Hematopoietic multipotent progenitor cell treated with erythropoietin and hydrocortisone succinate and interleukin-3 and kit ligand, for 17 days (in vitro differentiated cells): ENCODE measurements at places on chromosomes 6 and 20.
A peak's percentile ranks its signal among the peaks of the same experiment; 100 is the strongest.

GRCh38 chr20:49751397-49751736, 37.7 kb upstream of the B4GALT5 start:
- DNase-seq: no peak

- no peak for DNase-seq
These were observed 287.0 kb upstream of the MARCKS start for GRCh38 chr6:113570161-113570560.

DNA sequence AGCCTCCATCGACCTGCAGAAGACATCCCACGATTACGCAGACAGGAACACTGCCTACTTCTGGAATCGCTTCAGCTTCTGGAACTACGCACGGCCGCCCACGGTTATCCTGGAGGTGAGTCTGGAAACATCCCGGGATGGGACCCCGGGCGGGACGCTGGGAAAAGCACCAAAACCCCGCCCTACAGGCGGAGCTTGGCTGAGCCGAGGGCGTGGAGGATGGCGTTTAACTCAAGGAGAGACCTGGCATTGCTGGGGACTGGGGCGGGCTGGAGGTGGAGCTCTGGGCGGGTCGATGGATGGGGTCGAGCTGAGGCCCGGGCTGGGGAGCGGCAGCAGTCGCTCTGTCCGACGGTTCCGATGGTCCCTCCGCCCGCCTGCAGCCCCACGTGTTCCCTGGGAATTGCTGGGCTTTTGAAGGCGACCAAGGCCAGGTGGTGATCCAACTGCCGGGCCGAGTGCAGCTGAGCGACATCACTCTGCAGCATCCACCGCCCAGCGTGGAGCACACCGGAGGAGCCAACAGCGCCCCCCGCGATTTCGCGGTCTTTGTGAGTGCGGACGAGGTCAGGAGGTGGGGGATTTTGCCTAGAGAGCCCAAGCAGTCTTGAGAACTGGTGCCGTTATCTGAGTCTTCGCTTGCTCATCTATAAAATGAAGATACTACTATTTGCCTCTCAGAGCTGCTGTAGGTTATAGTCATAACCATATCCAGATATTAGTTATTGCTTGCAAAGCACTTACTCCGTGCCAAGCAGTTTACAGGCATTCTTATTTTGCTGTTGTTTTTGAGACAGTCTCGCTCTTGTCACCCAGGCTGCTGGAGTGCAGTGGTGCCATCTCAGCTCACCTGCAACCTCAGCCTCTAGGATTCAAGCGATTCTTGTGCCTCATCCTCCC, 3.8 kb downstream of the SPAG4 start:
- peak; percentile 48 for DNase-seq

DNA sequence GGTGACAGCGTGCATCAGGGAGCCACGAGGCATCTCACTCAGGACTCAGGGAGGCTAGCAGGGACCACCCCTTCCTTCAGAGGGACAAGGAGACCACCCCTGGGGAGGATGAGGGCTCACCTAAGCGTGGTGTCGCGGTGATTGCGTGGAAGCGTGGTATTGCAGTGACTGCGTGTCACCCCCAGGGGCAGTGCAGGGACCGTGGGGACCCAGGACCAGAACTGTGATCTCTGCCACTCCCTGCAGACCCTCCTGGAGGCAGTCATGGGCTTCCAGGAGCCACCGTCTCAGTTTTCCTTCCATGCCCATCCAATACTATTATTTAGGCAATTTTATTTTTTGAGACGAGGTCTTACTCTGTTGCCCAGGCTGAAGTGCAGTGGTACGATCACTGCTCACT, 147.1 kb downstream of the TAF4 start:
- no peak for DNase-seq

DNA sequence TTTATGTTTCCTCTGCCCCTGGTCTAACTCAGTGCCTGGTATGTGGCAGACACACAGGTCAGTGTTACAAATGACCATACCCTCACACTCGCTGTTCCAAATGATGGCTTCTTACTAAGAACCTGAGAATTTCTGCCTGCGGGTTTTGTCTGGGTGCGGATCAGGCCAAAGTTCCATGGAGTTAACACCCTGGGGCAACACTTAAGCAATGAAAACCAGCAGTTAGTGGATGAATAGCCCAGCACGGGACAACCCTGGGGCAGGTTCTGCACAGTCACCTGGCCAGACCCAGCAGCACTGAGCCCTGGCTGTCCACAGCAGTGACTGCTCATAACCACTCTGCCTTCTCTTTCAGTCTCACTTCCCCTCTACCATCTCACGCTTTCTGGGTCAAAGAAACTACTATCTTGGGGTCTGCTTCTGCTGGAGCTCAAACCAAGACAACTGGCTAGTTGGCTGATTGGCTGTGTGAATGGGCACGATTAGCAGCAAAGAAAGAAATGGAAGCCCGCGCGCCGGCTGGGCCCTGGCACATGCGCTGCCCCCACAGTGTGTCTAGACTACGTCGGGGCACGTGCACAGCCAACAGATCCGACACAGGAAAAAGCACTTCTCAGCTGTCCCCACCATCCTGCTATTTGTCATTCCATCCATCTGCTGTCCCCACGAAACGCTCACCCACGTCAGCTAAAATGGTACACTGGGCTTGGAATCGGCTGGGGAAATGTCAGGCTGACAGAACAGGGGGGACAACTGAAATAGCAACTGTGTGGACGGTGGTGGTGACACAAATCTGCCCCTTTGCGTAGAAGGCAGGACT, 36.6 kb downstream of the MGME1 start:
- no peak for DNase-seq

- no peak for DNase-seq
These were observed 188.9 kb downstream of the TTLL2 start for GRCh38 chr6:167513778-167514177.

DNA sequence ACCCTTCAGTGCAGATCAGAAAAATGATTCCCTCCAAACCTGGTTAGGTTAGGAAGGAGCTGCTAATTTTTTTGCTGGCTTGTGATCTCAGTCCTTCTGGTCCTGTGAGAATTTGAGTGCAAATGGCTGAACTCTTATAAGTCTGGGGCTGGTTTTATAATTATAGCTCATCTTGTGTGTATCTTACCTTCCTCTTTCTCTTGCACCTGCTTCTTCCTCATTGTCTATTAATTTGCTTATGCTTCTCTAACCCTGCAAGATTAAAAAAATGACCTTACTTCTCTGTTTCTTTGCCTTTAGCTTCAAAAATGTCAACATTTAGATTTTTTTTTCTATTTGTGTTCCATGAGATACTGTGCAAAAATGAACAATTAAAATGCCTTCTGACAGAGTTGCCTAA, 576.2 kb downstream of the DHX35 start:
- DNase-seq: no peak

GRCh38 chr6:135897087-135897486, 45.6 kb downstream of the PDE7B start:
- no peak for DNase-seq

GRCh38 chr6:135423649-135424128, 73.9 kb downstream of the AHI1 start:
- peak; percentile 49 for DNase-seq

GRCh38 chr6:115612216-115612615, 448.5 kb downstream of the FRK start:
- DNase-seq: no peak

- DNase-seq: no peak
These were observed 184.6 kb downstream of the ID4 start for GRCh38 chr6:20021795-20022194.

- no peak for DNase-seq
These were observed 54.5 kb upstream of the ARMC2 start for GRCh38 chr6:108793516-108794251.

- no peak for DNase-seq
These were observed 784.2 kb downstream of the KIF16B start for GRCh38 chr20:15789079-15789478.

DNA sequence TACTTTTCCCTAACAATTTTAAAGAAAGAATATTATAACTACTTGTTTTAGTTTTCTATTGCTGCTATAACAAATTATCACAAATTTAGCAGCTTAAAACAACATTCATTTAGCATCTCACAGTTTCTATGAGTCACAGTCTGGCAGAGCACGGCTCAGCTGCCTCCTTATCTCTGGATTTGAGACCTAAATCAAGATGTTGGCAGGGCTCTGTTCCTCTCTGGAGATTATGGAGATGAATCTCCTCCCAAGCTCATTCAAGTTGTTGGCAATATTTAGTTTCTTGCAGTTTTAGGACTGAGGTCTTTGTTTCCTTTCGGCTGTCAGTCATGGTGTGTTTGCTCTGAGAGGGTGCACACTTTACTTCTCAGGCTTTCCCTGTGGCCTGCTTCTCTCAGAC, 1065.8 kb upstream of the EYS start:
- no peak for DNase-seq

DNA sequence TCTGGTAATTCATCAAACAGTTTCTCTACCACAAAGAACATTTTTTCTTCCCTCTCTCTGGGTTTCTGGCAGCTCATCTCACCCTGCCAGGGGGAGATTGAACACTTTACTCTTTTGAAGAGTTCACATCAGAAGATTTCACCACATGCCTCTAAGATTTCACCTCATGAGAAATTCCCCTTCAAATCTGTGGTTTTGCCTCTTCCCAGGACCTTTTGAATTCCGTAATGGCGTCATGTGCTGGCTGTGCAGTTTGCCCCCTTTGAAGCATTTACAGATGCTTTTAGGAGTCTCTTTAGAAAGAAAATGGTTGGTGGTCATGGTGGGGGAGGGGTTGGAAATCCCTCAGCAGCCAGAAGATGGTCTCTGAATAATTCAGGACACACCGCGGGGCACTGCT, 486.1 kb downstream of the QKI start:
- no peak for DNase-seq

GRCh38 chr6:146345598-146345997, 198.0 kb upstream of the RAB32 start:
- DNase-seq: no peak

- DNase-seq: no peak
These were observed 11.2 kb downstream of the VEGFA start for GRCh38 chr6:43780941-43781928.

DNA sequence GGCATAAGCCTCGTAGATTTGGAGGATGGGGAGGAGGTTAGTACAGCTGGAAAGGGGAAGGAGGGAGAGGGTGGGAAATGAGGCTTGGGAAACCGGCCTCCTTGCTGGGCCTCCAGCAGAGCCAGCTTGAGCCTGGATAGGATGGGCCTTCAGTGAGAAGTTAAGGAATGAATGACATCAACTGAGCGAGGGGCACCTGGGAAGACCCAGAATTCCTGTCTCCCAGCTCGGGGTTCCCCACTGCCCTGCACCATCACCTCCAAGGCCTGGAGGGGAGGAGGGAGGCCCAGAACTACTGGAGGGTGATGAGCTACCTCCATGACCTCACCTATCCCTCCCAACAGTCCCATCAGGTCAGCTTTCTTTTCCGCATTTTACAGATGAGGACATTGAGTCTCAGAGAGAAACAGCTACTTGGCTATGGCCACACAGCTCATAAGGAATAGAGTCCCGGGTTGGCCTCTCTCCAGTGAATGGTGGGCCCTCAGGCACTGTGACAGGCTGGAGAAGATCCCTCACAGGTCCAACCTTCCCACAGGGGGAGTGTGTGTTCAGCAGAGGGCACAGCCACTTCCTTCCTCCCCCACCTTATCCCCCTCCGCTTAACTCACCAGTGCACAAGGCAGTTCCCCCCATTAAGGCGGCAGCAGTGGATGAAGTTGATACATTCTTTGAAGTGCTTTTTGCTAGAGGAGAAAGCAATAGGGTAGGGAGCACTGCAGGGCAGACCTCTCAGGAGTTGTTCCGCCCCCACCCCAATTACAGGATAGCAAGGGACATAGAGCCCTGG, 6.8 kb downstream of the DUSP15 start:
- DNase-seq: no peak

GRCh38 chr20:19945732-19946670, 71.2 kb upstream of the NAA20 start:
- no peak for DNase-seq

GRCh38 chr6:34922177-34922663, 33.2 kb downstream of the ANKS1A start:
- DNase-seq: no peak

GRCh38 chr6:11324453-11325015, 92.1 kb upstream of the NEDD9 start:
- no peak for DNase-seq

DNA sequence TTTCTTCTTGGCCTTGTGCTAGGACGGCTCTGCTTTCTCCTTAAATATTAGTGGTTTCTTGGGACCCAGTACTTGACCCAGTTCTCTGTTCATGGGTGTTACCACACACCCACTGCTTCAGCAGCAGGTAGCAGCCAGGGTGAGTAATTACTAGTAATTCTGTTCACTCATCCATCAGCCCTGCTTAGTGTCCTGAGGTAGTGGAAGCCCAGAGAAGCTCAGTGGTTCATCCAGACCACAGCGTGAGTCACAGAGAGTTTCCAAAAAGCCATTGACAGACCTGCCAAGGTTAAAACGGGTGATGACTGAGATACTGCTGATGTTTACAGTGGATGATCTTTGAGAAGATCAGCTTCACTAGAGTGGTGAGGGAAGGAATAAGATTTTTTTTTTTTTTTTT, 51.7 kb upstream of the HINT3 start:
- DNase-seq: no peak

DNA sequence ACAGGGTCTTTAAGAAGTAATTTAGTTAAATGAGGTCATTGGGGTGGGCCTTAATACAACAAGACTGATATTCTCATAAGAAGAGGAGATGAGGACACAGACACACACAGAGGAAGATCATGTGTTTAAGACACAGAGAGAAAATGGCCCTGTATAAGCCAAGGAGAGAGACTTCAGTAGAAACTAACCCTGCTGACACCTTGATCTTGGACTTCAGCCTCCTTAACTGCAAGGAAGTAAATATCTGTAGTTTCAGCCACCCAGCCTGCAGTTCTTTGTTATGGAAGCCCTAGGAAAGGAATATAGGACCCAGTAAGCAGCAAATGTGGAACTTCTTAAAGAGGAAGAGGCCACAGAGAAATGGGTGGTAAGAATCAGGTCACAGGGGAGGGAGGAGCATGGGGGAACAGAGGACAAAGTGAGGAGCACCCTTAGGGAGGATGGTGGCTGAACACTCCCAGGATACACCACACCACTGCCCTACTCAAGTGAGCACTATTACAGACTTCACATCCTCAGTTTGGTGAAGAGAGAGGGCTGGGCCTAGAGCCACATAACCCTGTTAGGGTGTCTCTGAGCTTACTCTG, 762 bp downstream of the SIRPB1 start:
- DNase-seq: no peak

GRCh38 chr20:35121186-35121585, 25.9 kb downstream of the EDEM2 start:
- no peak for DNase-seq

DNA sequence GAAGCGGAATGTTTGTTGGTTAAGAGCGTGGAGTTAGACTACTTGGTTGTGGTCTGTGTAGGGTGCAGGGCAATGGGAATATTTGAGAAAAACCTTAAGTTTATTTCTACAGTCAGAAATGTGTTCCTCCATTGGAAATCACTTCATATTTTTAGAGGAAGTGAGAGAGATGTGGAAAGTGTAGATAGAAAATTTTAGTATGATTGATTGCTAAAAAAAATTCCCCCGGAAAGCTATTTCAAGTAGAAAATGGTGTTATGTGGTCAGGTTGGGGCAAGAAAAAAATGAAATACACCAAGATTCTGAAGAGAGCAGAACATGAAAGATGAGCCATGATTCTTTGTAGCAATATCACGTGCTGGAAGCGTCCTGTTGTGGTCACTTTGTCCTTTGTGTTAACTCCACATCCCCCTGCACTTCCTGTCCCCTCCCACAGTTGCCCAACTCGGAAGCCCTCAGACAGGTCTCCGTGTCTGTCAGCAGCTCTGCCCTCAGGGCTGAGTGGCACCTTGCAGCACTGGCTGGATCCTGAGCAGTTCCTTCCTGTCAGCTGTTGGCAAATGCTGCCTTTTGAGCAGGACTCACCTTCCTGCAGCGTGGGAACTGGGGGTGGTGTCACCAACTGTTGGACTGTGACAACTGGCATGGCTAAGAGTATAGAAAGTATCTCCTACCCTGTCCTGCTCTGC, 137.5 kb upstream of the SLC24A3 start:
- DNase-seq: no peak
